ENCODE measurements at places on chromosomes 12 and 14. TPM values are rescaled to one million over a fixed set of nuclear protein-coding genes. Genes with fewer than 3 reads are reported as not detected.

Gene SERPINA3
- polyA plus RNA-seq: 842 TPM

DNA sequence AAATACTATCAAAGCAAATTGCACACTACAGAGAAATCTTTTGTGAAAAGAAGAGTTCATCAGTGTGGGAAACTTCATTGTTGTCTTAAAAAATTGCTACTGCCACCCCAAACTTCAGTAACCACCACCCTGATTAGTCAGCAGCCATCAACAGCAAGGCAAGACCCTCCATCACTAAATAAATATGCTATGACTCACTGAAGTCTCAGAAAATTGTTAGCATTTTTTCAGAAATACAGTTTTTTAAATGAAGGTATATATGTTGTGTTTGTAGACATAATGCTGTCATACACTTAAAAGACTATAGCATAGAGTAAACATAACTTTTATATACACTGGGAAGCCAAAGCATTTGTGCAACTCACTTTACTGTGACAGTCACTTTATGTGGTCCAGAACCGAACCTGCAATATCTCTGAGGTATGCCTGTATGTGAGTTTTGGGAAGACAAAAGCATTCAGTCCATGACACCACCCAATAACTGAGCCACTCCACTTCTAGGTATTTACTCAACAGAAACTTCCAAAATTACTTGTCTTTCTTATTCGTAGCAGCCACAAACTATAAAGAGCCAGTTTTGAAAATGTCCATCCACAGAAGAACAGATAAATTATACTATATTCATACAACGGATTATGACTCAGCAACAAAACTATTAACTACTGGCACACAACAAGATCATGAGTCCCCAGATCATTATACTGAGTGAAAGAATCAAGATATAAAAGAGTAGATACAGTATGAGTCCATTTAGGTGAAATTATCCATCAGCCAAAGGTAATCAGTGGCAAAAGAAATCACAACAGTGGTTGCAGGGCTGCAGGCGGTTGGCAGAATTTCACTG, 649.6 kb downstream of the BCL11B start:
- no peak for DNase-seq

- no peak for DNase-seq
These were observed 382.4 kb downstream of the APAF1 start for GRCh38 chr12:99027461-99027860.

- no peak for DNase-seq
These were observed 41.8 kb downstream of the VEZT start for GRCh38 chr12:95259368-95259767.

- DNase-seq: no peak
These were observed 204.5 kb downstream of the SPTSSA start for GRCh38 chr14:34257505-34257904.

GRCh38 chr12:14273913-14274311, 91.6 kb upstream of the ATF7IP start:
- DNase-seq: no peak

- no peak for DNase-seq
These were observed 136.1 kb downstream of the ANO2 start for GRCh38 chr12:5808981-5809380.

DNA sequence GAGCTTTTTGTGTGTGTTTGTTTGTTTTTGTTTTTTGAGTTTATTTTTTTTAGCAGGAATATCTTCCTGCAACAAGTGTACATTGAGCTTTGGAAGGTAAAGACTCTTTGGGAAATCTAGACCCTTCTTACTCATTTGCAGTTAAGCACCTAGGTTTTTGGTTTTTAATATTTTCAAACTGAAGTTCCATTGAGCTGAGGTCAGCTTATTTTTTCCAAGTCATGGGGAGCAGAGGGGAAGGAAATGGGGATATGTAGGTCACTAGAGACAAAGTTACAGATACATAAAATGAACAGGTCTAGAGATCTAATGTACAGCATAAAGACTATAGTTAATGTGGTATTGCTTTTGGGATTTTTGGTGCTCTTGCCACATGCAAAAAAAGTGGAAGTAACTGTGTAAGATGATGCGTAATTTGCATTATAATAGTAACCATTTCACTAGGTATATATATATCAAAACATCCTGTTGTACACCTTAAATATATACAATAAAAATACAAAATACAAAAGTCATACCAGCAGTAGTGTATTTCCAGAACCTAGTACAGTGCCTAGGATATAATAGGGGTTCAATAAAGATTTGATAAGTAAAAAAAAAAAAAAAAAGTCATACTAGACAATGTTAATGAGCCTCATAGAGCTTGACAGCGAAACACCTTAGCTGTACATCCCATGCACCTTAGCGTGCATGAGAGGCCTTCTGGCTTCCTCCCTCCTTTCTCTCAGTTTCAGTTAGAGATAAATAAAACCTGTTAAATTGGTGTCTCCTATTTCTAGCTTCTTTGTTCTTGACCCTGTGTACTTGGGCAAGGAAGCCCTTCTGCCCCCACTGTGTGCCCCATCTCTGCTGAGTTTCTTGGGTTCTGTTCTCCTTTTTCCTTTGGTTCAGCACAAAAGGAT, 22.7 kb downstream of the CGRRF1 start:
- DNase-seq: no peak

All from urinary bladder (tissue), 4 donors.